ENCODE measurements at places on chromosomes 16 and 17. TPM values are rescaled to one million over a fixed set of nuclear protein-coding genes. Genes with fewer than 3 reads are reported as not detected.

The RASD1 gene
- total RNA-seq, result 1.2 TPM

The USP32 gene
- 33.1 TPM for total RNA-seq

The SIRT7 gene
- 41.4 TPM for total RNA-seq

The MYH8 gene
- not detected for total RNA-seq

The KRT14 gene
- not detected for total RNA-seq

The C16orf54 gene
- total RNA-seq, result not detected

The USP36 gene
- total RNA-seq, result 48.1 TPM

The NECAB2 gene
- total RNA-seq, result 4.0 TPM

The KRTAP4-9 gene
- not detected for total RNA-seq

The DPEP3 gene
- not detected for total RNA-seq

The ZMYND15 gene
- total RNA-seq, result 0.64 TPM

The TBC1D3C gene
- total RNA-seq, result not detected

The RNF157 gene
- 9.4 TPM for total RNA-seq

The SDR42E2 gene
- total RNA-seq, result not detected

The ASPA gene
- total RNA-seq, result not detected

The MSLN gene
- total RNA-seq, result 4.2 TPM

The GGA3 gene
- total RNA-seq, result 32.0 TPM

Data from A549 treated with ZK216348 at 1 μM for 4 hours (cell line).